ENCODE measurements at places on chromosomes 2 and 18.

DNA sequence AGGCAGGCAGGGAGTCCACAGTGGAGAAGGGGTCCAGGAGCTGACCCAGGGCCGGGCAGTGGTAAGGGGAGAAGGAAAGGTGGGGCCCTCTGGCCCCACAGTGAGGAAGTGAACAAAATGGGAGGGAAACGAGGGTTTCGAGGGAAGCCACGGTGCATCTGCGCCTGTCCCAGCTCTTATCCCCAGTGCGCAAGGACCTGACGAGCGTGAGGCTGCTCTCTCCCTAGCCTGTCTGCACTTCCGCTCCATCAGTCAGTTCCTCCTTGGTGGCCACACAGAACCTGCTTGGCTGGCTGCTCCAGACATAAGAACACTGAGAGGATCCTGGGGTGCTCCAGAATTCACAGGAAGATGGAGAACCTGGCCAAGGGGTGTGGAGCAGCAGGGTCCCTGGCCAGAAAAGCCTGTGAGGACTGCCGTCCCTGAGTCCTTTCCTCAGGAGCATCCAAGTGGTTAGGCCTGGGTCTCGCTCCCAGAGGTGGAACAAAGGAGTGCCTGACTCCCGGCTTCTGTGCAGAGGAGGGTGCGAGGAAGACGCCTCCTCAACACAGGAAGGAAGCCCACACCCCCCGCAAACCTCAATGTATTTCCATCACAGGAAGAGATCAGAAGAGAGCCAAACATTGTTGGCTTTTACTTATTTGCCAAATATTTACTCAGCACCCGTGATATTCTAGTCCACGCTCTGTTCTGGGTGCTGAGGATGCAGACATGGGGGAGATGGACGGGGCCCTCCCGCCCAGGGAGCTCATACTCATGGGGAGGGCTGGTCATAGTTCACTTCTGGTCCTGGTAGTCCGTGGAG lies 43.7 kb upstream of the SEMA4C start:
- DNase-seq, result no peak

GRCh38 chr2:121536347-121536746 lies 5.7 kb downstream of the RNU4ATAC start:
- DNase-seq, result no peak

GRCh38 chr2:23390152-23390551 lies 5.2 kb downstream of the KLHL29 start:
- no peak for DNase-seq

DNA sequence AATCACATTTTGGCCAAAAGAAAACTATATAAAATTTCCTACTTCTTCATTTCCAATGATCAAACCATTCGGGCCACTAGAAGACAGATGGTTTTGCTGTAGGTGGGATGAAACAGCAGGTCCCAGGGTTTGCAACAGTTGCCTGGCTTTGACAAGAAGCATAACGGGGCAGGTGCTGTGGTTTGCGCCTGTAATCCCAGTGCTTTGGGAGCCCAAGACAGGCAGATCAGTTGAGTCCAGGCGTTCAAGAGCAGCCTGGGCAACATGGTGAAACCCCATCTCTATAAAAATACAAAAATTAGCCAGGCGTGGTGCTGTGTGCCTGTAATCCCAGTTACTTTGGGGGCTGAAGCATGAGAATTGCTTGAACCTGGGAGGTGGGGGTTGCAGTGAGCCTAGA lies 81.4 kb upstream of the XPO1 start:
- no peak for DNase-seq

DNA sequence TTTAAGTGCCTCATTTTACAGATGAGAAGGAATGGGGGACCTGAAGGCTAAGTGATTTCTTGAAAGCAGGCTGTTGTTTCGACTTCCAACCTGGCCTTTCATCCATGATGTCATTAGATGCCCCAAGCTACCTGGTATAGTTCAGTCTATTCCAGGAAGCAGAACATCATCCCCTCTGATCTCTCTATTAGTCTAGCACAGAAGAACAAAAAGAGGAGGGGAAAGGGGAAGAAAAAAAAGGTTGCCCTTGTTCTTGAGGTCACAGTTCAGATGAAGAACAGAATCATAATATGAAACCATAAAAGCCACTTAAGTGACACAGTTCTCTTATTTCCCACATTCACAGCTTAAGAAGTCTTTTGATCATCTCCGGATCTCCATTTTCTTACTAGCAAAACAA lies 386.2 kb upstream of the HNRNPA3 start:
- no peak for DNase-seq

DNA sequence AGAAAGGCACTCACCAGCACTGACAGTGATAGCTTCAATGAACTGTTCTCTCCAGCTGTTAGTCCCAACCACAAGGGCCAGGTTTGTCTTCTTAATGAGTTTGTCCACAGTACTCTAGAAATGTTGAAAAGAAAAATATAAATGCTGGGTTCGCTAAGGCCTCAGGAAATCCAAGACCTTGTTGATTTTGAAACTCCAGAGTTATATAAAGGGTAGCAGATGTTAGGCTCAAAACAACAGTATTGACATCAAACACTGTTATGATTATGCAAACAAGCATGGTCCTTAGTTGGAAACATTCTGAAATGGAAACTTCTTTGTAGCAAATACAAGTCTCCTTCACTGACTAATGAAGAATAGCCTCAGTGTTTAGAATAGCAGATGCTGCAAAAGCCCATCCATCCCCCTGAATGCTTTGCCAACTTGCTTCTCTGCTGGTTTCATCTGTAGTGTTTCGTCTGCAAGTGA lies 291.1 kb downstream of the SLC8A1 start:
- no peak for DNase-seq

GRCh38 chr2:224378701-224379097 lies 23.2 kb downstream of the FAM124B start:
- DNase-seq, result no peak

GRCh38 chr18:45667056-45667736 lies 51.9 kb downstream of the SLC14A2 start:
- no peak for DNase-seq

DNA sequence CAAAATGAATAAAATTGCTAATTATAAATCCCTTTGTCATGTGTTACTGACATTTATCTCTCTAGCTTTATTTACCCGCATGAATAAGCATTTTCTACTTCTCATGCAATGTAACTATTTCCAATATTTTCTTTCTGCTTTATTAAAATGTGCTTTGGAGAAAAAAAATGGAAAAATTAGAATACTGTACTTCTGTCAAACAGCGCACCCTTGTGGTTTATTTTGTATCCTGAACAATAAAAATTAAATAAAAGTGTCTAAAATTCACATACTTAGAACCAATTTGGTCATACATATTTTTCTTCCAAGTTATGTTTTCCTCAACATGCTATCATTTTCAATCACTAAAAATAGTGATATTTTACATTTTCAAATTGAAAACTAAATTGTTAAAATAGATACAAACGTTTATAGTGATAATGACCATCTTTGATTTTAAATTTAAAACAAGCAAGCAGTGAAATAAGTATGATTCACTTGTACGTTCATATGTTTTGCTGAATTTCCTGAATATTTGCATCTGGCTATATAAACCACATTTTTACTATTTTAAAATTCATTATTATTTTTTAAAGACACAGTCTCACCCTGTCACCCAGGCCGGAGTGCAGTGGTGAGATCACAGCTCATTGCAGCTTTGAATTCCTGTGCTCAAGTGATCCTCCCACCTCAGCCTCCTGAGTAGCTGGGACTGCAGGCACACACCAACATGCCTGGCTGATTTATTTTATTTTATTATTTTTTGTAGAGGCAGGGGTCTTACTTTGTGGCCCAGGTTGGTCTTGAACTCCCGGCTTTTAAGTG lies 95.9 kb upstream of the GRB14 start:
- DNase-seq, result no peak

GRCh38 chr2:220163486-220163885 lies 536.1 kb downstream of the SLC4A3 start:
- no peak for DNase-seq

DNA sequence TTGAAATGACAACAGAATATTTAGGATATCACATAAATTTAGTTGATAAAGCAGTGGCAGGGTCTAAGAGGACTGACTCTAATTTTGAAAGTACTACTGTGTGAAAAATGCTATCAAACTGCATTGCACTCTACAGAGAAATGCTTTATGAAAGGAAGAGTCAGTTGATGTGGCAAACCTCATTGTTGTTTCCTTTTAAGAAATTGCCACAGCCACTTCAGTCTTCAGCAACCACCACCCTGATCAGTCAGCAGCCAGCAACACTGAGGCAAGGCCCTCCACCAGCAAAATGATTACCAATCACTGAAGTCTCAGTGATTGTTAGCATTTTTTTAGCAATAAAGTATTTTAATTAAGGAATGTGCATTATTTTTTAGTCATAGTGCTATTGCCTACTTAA lies 488.7 kb upstream of the SLC39A10 start:
- no peak for DNase-seq

GRCh38 chr2:2582998-2583545 lies 252.0 kb upstream of the MYT1L start:
- no peak for DNase-seq

- no peak for DNase-seq
These were observed 826.3 kb upstream of the SALL3 start for GRCh38 chr18:78153362-78153761.

GRCh38 chr2:240205348-240205747 lies 64.9 kb upstream of the OTOS start:
- DNase-seq, result no peak

DNA sequence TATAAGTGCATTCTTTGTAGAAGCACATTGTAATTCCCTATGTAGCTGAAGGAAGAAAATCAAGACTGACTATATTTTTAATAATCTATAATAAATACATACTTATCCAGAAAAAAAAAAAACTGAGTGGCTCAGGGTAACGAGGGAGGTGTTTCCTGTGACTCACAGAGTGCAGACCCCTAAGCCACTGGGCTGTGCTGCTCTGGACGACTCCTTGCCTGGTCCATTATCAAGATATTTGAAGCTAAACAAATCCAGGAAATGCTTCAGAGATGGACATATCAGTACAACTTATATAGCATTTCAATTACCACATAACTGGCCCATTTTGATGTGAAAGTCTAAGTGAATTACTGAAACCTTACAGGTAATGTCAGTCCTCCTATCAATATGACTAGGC lies 80.6 kb downstream of the PIGN start:
- DNase-seq, result no peak

DNA sequence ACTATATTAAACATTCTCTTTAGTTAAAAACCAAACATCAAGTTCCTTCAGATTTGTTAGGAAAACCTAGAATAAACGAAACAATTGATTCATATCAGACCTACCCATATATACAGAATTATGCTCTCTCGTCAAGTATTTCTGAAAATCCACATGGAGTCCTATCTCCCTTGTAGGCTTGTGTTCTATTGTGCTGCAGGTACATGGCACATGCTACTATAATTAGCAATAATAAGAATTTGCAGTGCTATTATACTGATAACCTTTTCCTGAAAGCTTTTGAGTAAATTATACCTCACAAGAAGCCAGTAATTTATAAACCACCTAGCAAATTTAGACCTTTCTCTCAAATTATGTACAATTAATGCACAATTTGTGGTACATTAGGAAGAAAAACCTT lies 158.6 kb upstream of the STK17B start:
- no peak for DNase-seq

DNA sequence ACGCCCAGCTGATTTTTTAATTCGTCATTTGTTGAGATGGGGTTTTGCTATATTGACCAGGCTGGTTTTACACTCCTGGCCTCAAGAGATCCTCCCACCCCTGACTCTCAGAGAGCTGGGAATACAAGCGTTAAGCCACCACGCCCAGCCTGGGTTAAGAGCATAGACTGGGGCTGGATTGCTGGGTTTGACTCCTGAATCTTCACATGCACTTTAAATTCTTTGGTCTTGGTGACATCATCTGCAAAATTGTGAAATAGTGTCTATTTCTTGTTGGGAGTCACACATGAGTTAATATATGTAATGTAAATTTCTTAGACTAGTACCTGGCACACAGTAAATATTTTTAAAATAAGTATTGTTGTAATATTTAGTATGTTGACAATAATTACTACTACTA lies 257.4 kb downstream of the DOK6 start:
- no peak for DNase-seq

- DNase-seq, result no peak
These were observed 636.1 kb upstream of the KLHL29 start for GRCh38 chr2:22748909-22749308.

GRCh38 chr2:191050640-191050987 lies 36.6 kb upstream of the STAT1 start:
- no peak for DNase-seq

DNA sequence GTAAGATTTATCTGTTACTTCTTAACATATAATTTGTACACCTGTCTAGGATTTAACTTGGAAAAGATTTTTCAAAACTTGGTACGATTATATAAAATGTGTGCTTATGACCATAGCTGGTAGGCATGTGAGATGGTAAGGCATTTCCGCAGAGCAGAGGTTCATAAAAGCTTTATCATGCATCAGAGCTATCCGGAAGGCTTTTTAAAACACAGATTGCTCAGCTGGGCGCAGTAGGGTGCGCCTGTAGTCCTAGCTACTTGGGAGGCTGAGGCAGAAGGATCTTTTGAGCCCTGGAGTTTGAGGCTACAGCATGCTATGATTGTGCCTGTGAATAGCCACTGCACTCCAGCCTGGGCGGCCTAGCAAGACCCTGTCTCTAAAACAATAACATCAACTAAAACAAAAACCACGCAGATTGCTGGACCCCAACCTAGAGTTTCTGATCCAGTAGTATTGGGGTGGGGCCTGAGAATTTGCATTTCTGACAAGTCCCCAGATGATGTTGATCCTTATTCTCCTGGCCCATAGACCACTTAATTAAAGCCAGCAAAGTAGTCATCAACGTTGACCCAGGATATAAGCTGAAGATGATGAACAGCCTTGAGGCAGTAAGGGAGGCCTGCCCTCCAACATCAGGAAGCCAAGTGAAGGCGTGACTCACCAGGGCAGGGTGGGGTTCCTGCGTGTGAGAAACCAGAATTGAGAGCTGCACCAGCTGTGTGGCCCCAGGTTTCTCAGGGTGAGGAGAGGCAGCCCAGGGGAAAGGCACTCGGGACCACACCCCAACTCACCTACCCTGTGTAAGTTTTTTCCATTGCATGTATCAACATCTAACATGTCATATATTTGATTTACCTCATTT lies 21.6 kb upstream of the SLC20A1 start:
- no peak for DNase-seq

DNA sequence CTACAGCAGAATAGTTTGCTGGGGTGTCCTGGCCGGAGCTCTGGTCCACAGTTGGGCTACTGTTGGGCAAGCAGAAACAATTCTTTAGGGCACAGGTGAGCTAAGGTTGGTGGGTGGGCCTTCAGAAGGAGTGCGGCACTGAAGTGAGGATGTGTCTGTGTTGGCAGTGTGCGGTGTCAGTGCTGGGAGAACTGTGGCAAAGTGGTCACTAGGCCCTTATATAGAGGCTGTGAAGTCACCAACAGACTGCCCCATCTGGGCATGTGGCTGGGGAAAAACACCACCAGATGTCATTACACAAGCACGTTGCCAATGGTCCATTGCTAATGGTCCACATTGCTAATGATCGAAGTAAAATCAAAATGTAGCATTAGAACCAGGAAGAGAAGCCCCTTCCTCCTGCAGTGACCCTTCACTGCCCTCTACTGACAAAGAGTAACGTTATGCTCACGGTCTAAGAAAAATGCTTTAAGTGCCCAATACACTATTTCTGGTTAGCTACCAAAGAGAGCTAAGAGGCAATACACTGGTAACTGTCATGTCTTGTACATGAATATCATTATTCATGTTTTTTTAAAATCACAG lies 21.3 kb downstream of the SCN1A start:
- peak; percentile 54 for DNase-seq

Data from DMS 273 treated with DMSO at 0.1 percent for 48 hours (cell line).